ENCODE measurements at places on chromosomes 5 and 9.

GRCh38 chr5:173857234-173857633 is 30.9 kb upstream of the CPEB4 start:
- no peak for DNase-seq

DNA sequence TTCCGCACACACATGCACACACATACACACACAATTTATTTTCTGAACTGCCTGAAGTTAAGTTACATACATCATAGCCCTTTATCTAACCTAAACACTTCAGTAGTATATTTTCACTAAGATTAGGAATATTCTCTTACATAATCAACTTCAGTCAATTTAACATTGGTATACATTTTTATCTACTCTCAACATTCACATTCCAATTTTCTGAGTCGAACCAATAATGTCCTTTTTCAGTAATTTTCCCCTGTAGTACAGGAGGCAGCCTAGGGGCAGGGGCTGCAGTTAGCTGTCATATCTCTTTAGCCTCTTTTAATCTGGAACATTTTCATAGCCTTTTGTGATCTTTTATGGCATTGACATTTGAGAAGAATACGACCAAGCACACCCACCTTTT is 150.1 kb downstream of the DAB2IP start:
- no peak for DNase-seq

DNA sequence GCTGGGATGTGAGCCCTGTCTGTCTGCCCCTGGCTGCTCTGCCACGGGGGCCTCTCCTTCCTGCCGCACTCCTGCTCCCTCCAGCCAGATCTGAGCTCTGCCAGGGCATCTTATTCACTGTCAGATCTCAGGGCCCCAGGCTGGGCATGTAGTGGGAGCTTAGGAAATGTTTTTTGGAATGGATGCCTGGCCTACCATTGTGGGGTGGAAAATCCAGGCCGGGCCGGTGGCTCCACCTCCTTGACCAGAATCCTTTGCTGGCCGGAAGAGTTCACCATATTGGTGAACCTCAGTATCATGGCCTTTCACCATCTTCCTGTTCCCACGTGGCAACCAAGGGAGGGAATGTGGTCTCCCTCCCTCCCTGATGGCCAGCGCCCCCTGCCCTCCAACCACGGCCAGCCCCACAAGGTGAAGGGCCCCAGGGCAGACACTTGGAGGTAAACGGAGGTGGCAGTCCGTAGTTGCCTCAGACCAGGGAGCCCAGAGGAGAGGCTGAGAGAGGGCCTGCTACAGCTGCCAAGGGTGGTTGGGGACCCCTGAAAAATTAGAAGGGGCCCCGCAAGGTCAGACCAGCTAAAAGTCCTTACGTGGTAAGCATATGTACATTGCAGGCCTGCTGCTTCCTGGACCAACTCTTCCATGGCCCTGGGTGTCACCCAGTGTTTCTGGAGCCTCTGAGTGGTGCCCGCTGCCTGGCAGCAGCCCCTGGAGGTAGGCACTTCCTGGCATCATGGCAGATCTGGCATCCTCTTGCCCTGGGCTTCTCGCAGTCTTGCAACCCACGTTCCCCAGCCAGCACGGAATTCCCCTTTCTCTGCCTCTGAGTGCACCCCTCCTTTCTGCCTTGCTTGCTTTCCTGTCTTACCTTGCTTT is 153.3 kb downstream of the RGS3 start:
- DNase-seq, result no peak

- no peak for DNase-seq
Observed at GRCh38 chr5:118687661-118688621, 300.4 kb downstream of the DTWD2 start.

GRCh38 chr9:102841376-102841775 is 153.8 kb upstream of the CYLC2 start:
- DNase-seq, result no peak

DNA sequence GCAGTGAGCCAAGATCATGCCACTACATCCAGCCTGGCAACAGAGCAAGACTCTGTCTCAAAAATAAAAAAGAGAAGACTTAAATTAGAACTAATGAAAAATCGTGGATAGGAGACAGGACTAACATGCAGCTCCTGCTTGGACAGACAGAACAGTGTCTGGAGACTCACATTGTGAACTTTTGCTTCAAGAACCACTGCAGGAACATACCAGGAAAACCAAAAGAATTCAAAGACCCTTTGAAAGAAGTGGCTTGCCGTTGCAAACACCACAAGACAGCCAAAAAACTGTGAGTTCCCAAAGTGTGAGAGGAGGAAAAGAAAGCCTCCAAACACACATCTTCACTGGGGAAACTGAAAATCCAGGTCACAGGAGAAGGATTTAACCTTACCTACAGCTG is 48.8 kb upstream of the SNAPC3 start:
- no peak for DNase-seq

DNA sequence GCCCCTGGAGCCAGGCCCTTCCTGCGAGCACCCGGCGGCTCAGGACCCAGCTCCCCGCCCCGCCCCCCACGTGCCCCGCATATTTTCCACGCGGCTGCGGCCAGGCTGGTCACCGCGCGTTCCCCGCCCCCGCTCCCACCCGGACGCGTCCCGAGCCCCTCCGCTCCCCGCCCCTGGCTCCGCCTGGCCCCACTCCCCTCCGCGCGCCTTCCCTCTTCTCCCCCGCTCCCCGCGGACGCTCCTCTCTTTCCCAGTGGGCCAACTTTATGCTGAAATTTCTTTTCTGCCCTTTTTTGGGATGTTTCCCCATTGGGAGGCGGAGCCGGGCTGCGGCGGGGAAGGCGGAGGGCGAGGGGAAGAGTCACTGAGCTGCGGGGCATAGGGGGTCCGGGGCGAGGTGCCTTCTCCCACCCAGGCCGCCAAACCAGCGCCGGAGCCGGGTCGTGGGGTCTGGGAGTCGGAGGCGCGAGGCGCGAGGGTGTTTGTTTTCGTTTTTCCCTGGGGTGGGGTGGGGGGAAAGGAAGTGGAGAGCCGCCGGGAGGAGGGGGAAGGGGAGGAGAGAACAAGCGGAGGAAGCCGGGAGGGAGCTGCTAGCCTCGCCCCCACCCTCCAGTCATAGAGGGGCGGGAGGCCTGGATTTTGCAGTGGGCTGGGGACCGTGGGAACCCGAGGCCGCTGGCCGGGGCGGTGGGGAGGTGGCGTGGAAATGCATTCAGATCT is 1.0 kb upstream of the TPM2 start:
- DNase-seq, result no peak

DNA sequence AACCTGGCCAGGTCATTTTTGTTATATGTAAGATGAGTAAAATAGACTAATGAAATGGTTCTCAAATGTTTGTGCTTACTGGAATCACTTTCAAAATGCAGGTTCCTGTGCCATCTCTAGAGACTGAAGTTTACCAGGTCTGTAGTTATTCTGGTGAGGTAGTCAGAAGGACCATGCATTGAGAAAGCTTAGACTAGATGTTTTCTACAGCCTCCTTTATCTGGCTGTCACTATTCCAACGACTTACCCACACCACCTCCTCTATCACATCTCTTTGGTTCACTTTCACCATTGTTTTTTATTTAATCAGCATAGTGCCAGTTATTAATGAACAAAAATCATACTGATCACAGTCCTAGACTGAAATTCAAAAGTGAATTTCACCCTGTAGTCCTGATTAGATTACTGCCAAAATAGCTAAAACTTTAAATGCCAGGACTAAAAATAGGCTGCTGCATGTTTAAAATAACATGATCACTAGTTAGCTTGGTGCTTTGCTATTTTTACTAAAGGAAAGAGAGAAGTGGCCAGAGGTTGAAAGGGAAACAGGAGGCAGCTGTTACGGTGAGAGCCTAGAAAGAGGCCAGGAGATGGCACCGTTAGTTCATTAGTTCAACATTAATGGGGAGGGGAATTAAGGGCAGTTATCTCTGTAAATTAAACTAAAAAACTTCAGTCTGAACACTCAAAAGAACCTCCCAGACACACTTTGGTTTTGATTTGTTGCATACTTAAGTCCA is 13.9 kb upstream of the FNIP1 start:
- DNase-seq, result no peak

All from GM12864 (cell line).